Retina (tissue), 1 donor: ENCODE measurements at places on chromosomes 5 and 9.
A peak's percentile ranks its signal among the peaks of the same experiment; 100 is the strongest.

DNA sequence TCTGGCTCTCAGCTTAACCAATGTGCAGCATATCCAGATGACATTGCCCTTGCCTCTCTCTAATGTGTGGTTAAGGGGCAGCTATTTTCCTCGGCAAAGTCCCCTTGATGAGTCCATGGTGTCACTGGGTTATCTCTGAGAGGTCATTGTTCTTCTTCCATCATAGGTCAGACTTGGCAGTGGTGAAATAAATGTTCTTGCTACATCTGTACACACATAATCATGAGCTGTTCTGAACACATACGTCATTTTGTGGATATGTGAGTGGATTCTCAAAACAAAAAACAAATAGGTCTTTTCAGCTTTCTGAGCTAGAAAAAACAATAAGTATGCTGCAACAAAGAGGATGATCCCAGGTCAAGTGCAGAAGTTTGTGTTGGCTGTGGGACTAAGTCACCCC, 134.7 kb upstream of the PTPN3 start:
- DNase-seq, result no peak

DNA sequence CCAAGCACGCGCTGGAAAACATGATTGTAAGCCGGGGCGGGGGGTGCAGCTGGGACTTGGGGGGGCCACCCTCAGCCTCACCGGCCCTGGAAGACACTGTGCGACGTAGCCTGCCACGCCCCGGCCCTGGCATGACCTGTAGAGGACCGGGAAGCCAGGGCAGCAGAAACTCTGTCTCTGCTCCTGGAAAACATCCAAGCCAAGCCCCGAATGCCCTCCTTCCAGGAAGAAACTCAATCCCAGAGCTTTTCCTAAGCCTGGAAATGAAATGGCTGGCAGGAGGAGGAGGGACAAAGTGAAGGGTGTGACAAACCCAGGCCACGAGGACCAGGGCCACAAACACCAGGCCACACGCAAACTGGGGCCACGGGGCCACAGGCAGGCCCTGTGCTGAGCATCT, 55.4 kb downstream of the KCNT1 start:
- DNase-seq, result no peak

- no peak for DNase-seq
Observed at GRCh38 chr9:20651939-20652338, 29.6 kb upstream of the MLLT3 start.

DNA sequence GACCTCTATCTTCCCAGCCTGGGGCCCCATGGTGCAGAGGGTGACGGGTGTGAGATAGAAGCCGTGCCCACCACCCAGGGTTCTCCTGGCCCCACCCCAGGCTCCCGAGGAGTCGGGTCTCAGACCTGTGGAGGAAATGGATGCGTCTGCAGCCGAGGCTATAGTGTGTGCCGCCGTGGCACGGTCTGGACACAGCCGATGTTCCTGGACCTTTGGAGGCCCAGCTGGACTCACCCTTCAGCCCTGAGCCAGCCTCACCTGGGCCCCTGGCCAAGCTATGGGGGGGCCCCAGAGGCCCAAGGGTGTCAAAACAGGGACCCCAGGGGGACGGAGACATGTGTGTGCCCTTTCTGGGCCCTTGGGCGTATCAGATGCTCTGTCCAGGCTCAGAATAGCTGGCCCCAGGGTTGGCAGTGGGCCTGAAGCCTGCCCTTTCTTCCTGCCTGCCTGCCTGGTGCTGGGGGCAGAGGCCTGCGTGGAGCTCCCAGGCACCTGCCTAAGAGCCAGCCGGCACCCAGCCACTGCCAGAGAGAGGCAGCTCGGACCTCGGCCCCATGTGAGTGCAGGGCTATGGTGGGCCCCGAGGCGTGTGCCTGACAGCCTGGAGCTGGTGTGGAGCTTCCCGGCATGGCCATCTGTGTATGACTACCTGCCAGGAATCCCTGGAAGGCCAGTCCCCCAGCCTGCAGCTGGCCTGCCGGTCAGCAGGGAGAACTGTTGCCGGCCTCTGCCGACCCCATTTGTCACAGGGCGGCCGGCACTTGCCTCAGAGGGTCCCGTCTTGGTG, 41.8 kb downstream of the KCNT1 start:
- no peak for DNase-seq

GRCh38 chr5:91177639-91178038, 205.5 kb downstream of the ARRDC3 start:
- DNase-seq, result no peak

DNA sequence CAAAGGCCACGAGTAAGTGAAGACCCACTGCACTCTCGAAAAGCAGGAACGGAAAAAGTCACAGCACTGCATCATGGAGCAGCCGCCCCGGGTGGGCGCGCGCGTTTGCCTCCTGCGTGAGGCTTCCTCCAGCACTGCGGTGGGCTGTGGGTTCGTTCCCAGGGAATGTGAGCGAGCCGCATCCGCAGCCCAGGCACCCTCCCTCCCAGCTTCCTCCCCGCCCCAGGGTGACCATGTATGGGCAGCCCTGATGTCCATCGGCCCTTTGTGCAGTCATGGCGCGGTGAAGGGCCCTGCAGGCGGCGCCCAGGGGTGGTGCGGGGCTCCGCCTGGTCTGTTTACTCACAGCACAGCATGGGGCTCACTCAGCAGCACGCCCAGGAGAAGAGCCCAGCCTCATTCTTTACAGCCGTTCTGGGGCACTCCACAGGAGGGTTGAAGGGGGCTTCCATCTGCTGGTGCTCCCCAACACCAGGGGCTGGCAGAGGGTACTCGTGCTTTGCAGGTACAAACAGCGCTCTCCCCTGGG, 32.7 kb downstream of the KCNT1 start:
- no peak for DNase-seq

DNA sequence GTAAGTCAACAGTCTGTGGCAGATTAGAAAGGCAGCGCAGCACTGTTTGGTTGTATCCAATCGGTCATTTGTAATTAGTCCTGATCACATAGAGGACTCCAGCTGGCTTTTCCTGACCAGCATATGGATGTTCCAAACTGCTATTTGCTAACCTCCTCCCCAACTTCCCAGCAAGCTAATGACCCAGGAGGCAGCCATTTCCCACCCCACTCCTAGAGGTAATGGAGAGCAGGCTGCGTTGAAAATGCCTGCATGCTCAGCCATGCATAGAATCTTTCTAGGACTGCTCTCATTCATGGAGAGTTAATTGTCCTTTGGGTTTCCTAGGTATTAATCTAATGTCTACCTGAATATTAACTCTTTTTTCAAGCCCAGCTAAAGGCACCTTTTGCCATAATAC, 850.6 kb upstream of the WWC1 start:
- DNase-seq, result peak; percentile 41

DNA sequence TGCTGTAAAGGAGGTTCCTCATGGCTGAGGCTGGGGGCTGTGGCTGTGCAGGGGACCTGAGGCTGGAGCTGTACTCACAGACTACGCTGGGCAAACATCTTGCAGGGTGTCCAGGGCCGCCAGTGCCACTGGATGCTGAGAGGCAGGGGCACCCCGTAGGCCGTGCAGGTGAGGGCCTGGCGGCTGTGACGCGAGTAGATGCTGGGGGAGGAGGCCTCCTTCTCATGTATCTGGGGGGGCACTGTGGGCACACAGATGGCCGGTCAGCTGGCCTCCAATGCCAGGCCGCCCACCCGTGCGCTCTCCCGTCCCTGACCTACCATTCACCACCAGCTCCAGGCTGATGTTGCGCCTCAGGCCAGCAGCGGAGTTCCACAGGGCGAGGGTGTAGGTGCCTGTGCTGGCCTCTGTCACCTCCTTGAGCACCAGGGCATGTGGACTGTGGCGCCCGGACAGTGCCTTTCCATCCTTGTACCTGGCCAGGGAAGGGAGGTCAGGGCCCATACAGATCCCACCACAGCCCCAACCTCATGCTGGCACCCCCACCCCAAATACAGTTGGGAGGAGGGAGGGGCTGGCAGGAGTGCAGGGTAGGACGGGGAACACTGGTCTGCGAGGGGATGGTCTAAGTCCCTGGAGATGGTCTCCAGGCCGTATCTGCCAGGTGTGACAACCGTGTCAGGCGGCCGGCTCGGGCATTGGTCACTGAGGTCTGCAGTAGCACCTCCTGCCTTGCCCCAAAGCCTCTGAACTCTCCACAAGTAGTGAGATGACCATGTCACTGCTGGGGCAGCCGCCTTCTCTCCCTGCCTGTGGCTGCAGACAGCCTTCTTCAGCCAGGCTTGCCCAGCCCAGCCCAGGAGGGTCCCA, 23.4 kb downstream of the FLT4 start:
- no peak for DNase-seq

GRCh38 chr9:28820741-28821140, 1247.5 kb upstream of the C9orf72 start:
- no peak for DNase-seq

DNA sequence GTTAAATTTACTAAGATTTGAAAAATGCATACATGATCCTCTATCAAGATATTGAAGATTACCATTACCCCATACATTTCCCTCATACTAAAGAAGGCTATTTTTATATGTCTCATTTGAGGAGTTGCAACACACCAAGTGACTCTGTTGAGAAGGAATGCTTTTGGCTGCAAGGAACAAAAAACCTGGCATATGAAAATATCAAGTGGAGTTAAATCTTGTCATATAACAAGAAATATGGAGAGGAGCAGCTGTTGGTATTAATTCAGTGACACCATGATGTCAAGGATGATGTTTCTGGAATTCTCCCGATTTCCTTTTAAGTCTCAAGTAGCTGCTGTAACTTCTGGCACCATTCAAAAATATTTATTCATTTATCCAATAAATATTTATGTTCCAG, 193.8 kb downstream of the CSNK1G3 start:
- no peak for DNase-seq

- no peak for DNase-seq
Observed at GRCh38 chr5:55620766-55621160, 86.0 kb upstream of the PLPP1 start.

GRCh38 chr9:93159601-93160471, 24.1 kb upstream of the WNK2 start:
- peak; percentile 93 for DNase-seq

DNA sequence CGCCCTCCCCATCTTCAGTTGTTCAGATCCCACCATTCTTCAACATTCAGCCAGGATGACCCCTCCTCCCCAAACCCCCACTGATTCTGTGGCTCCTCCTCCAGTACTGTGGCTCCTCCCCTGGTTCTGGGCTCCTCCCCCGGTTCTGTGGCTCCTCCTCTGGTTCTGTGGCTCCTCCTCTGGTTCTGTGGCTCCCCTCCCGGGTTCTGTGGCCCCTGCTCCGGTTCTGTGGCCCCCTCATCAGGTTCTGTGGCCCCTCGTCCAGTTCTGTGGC, 32.8 kb downstream of the C5orf15 start:
- DNase-seq, result no peak

GRCh38 chr5:76022611-76023010, 60.6 kb upstream of the SV2C start:
- DNase-seq, result no peak

DNA sequence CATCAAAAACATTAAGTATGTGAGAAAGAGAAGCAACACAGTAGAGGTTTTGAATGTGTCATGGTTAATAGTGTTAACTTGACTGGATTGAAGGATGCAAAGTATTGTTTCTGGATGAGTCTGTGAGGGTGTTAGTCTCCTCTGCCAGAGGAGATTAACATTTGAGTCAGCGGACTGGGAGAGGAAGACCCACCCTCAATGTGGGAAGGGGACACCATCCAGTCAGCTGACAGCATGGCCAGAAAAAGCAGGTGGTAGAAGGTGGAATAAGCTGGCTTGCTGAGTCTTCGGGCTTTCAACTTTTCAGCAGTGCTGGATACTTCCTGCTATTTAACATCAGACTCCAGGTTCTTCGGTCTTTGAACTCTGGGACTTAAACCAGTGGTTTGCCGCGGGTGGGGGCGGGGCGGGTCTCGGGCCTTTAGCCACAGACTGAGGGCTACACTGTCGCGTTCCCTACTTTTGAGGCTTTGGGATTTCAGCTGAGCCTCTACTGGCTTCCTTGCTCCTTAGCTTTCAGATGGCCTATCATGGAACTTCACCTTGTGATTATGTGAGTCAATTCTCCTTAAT, 309.9 kb upstream of the ST8SIA4 start:
- DNase-seq, result no peak

- DNase-seq, result peak; percentile 57
Observed at GRCh38 chr9:81636255-81636599, 53.1 kb downstream of the TLE1 start.

DNA sequence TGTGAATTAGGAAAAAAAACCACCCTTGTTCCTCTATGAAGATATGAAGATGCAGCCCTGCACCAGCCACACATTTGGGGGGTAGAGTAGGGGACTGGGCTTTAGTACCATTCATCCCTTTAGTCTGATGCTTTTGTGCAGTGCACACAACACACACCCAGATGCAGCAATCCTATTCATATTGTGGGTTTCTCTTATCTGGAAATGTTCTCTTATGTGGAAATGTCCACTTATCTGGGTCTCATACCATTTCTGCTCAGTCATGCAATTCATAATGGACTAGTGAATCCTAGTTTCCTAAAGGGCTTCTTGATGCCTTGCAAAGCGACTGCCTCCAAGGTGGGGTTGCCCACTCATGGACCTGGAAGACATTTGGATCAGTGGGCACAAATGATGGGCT, 47.8 kb downstream of the C9orf152 start:
- no peak for DNase-seq

- no peak for DNase-seq
Observed at GRCh38 chr5:137916923-137917322, 27.7 kb downstream of the PKD2L2 start.

GRCh38 chr9:125407432-125407973, 145.9 kb downstream of the GAPVD1 start:
- no peak for DNase-seq

GRCh38 chr9:78714576-78714975, 417.7 kb downstream of the PSAT1 start:
- peak; percentile 24 for DNase-seq

- DNase-seq, result no peak
Observed at GRCh38 chr9:134099123-134099761, 31.4 kb upstream of the BRD3 start.

GRCh38 chr9:12775679-12776512, 1.1 kb downstream of the LURAP1L start:
- DNase-seq, result peak; percentile 94

DNA sequence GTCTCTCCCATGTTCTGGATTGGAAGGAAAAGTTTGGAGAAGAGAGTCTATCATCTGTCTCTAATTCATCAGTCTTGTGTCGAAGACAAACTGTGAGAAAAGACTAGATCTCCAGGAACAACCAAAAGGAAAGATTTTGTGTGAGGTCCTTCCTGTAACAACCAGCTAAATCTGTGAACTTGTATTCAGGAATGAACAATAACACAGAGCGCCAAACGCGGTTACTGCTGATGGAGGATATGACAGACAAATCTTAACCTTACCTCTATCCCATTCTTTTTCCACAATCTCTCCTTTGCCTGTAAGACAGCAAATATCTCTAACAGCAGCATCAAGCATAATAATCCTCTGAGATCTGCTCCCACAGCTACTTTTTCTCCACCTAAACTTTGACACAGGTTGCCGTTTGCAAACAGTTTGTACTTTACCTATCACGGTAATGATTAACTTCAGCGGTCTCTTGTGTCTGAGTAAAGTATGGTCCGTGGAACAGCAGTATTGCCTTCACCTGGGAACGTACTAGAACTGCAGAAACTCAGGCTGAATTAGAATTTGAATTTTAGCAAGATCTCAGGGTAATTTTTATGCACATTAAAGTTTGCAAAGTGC, 387.6 kb downstream of the ELAVL2 start:
- DNase-seq, result no peak

GRCh38 chr5:154078272-154078671, 39.5 kb downstream of the MFAP3 start:
- DNase-seq, result no peak

- DNase-seq, result peak; percentile 77
Observed at GRCh38 chr5:170070556-170071412, 34.9 kb upstream of the FOXI1 start.
